ENCODE measurements at places on chromosomes 3 and 15.

- DNase-seq, result no peak
Observed at GRCh38 chr15:33282226-33283020, 28.3 kb upstream of the RYR3 start.

DNA sequence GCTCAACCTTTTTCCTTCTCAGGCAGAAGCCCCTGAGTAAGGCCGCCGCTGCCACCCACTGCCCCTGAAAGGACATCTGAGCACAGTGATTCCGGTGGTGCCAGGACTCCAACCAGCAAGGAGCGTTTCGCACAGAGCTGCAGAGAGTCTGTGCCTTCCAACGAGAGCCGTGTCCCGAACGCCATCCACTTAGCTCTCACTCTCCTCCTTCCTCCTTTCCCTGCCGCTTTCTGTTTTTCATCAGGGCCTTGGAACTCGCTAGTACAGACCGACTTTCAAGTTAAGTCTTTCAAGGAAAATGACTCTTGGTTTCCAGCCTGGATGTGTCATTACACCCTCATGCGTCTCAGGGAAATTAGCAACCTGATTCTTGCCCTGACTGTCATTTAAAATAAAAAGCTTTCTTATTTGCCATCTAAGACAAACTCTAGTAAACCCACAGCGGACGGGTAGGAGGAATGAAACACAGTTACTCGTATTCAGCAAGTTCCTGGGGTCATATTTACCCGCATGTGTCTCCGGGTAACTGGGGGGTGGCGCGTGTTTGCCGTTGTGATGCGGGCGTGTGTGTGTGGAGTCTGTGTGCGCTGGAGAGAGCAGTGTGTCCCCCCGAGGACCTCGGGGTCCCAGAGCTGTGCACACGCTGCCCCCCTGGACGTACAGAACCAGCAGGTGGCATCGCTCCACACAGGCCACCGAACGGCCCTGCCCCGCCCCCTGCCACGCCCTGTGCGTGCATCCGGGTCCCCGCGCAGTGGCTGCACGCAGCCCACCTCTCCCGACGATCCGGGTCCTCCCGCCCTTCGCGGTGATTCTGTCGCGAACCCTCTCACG is 30.4 kb upstream of the ALDH1A3 start:
- peak; percentile 30 for DNase-seq

GRCh38 chr3:128573160-128573559 is 77.5 kb downstream of the RPN1 start:
- no peak for DNase-seq

DNA sequence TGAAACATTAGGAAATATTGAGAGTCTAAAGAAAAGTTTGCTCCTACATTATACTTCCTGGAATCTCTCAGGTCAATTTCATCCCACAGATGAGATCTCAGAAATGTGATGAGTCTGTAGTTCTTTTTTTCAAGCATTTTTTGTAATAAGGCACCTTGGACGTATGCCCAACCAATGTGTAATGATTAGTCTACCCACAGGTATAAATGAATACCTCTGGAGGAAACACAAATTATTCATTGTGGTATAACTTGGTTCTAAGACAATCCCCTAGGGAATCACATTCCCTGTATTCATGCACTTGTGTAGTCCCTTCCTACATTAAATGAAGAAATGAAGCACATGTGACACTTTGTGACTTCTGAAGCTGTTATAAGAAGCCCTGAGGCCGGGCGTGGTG is 596.2 kb upstream of the UBE2E2 start:
- no peak for DNase-seq

- DNase-seq, result no peak
Observed at GRCh38 chr3:127253491-127253890, 34.4 kb downstream of the PRR20G start.

DNA sequence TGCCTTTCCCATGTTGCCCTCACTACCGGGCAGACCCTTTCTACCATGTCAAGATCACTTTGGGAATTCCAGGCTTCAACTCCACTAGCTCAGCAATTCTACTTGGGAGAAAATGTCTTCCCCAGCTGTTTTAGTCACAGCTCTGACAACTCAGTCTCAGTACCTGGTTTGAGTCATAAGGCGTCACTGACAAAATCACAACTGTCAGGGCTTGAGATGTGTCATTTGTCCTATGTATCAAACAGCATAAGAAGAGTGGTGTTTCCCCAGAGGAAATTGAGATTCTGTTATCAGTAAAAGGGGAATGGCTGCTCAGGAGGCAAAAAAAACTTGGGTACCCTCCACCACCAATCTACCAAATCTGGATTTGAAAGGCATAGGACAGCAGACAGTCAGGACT is 594.9 kb upstream of the SUCLG2 start:
- no peak for DNase-seq

DNA sequence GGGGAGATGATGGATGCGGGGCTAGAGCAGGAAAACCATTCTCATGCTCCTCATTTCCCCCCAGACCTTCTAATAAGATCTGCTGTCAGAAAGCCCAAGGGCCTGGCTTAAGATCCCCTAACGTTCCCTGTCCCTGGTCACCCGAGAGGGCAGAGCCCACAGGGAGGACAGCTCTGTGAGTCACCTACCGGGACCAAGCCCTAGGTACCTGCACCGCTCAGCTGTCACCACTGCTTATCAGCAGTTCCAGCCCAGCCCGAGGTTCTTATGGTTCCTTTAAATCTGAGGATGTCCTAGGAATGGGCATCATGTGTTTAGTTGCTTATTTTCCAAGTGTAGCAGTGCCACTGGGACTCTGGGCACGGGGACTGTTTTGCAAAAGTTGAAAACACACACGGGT is 53.0 kb downstream of the ATP10A start:
- DNase-seq, result no peak

DNA sequence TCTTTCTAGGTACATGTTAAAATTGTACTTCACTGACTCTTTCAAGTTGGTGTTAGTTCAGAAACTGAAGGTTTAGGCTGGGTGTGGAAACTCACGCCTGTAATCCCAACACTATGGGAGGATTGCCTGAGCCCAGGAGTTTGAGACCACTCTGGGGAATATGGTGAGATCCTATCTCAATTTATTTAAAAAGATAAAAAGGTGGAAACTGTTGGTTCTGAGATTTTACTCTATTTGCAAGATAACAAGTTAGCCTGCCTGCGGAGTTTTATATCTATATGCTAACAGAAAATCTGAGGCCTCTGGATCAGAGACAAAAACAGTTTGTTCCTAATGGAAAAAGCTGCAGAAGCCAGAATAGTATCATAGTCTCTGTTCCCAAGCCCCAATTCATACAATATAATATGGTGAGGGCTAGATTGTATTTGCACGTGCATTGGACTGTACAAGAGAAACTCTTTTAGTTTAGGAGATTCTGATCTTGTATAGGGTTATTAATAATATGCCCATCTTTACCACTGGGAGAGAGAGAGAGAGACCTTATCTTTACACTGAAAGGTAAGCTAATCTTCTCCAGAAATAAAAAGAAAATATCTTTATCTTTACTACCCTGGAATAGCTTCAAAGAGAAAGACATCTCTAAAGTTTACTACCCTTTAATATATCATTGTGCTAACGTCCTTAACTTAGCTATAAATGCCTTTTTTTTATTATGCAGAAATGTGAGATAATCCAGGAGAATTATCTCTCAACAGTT is 1267.6 kb downstream of the OTOL1 start:
- no peak for DNase-seq

DNA sequence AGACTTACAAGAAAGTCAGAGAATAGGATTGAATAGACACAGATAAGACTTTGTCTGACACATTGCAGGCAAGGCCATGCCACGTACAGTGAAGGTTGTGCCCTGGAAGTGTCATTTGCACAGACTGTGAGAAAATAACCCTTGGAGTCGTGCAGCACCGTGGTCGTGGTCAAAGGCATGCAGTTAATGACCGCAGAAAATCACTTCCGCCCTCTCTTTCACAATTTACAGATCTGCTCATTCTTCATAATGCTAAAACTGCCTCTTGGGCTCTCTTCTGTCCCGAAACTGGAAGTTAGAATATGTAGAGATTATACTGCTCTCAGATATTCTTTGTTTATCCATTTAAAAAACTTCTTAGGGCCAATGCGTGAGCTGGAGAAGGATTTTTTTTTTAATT is 73.2 kb upstream of the CTXND1 start:
- no peak for DNase-seq

GRCh38 chr3:9080163-9080562 is 116.9 kb upstream of the RAD18 start:
- DNase-seq, result no peak

GRCh38 chr3:112653881-112654300 is 12.9 kb upstream of the CCDC80 start:
- DNase-seq, result peak; percentile 71

GRCh38 chr3:106446271-106446670 is 577.5 kb upstream of the CBLB start:
- DNase-seq, result no peak

All from fibroblast of the conjunctiva (primary cell).